Right renal cortex interstitium (tissue), 3 donors: ENCODE measurements at places on chromosomes 11 and 22.

GRCh38 chr22:17774206-17774925, at the start of gene BID:
TSS of gene BID (minus strand) at chr22:17774469. CDS start at chr22:17750116, 24,353 bp downstream.
- DNase-seq: no peak

DNA sequence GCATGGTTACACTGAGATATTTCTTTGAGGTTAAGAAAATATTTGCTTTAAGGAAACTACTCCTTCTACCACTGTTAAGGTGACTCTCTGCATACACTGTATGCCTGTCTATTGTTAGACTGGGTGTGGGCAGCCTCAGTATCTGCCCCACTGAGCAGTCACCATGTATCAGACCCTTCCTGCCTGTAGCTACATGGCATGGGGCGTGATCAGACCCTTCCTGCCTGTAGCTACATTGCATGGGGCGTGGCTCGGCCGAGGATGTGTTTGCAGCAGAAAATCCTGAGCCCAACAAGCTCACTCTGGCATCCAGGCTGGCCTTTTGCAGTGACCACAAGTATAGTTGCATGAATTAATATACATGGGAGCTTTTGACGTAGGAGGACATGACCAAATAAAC, 669.4 kb downstream of the OPCML start:
- no peak for DNase-seq

- no peak for DNase-seq
Observed at GRCh38 chr11:90661233-90661632, 438.4 kb upstream of the CHORDC1 start.

GRCh38 chr11:68025047-68025446, 5.4 kb upstream of the NDUFS8 start:
- DNase-seq: no peak

GRCh38 chr11:28727254-28727653, 619.1 kb downstream of the METTL15 start:
- DNase-seq: no peak

- no peak for DNase-seq
Observed at GRCh38 chr11:128420265-128420664, 167.1 kb downstream of the ETS1 start.
